ENCODE measurements at places on chromosomes 1 and 21.

DNA sequence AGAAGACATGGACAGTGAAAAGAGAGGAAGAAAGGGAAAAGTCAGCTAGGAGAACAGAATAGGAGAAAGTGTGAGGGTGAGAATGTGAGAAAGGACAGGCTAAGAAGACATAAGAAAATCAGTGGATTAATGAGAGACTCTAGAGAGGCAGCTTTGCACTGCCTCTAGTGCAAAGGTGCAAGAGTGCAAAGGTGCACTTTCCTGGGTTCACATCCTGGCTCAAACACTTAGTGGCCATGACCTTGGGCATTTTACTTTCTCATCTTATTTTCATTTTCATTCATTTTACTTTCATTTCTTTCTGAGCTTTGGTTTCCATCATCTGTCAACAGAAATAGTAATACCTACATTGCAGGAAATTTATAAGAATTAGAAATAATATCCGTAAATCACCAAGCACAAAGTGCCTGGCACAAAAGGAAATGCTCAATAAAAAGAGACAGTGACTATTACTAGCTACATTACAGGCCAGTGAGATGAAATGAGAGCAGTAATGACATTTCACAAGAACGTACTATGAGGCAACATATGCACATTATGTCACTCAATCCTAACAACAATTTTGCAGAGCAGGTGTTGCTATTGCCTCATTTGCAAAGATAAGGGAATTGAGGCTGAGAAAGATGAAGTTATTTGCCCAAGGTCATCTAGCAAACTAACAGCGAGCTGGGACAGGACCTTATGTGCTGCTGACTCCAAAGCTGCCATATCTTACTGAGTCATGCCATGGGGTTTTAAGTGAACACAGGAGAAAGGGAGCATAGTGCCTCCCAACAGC lies 107.0 kb upstream of the TLR5 start:
- no peak for DNase-seq

- DNase-seq: no peak
These were observed 75.7 kb downstream of the DISC1 start for GRCh38 chr1:231702331-231702730.

DNA sequence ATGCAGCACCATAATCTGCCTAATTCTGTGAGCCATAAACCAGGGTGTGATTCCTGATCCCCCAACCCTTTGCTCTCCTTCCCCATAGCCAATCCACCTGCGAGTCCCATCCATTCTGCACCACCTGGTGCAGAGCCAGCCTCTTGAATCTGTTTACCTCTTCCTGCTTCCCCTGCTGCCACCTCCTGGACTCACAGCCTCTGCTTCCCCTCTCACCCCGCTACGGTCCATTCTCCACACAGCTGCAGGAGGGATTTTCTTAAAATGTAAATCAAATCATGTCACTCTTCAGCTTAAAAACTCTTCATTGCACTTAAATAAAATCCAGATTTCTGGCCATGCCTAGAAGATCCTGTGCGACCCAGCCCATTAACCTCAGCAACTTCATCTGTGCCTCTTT lies 186.7 kb downstream of the FOXD2 start:
- no peak for DNase-seq

GRCh38 chr21:42640486-42640885 lies 12.9 kb upstream of the PDE9A start:
- no peak for DNase-seq

DNA sequence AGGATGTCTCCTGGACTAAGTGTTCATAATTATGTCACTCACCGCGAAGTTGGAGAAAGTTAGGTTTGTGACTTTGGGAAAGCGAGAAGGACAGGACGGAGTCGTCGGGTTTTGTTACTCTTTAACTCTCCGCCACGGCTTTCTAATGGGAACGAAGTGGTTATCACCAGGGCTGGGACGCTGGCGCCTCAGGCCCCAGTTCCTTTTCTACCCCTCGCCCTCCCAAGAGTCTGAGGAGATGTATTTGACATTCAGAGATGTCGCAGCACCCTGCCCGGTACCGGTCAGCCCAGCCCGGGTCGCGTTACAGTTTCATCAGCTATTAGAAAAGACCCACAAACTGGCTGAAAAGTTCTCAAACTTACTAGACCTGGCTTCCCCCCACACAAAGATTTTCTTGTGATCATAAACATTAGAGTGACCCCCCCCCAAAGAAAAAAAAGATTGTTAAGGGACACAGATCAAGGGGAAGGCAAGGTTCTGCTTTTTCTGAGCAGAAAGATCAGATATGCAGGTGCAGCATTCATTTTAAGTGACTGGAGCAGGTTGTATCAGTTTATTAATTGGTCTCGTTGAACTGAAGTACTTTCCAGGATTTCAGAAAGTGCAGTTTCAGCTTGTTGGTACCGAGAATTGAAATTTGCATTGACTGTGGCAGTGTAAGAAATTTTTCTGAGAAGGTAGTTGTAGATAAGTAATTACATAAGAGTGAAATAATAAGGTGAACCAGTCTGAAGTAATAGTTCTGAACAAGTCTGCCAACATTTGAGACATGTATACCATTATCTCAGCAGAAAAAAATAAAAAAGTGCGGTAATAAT lies 859 bp upstream of the ZBTB18 start:
- DNase-seq: no peak

- DNase-seq: peak; percentile 29
These were observed 31.8 kb downstream of the CLEC20A start for GRCh38 chr1:178465011-178465410.

DNA sequence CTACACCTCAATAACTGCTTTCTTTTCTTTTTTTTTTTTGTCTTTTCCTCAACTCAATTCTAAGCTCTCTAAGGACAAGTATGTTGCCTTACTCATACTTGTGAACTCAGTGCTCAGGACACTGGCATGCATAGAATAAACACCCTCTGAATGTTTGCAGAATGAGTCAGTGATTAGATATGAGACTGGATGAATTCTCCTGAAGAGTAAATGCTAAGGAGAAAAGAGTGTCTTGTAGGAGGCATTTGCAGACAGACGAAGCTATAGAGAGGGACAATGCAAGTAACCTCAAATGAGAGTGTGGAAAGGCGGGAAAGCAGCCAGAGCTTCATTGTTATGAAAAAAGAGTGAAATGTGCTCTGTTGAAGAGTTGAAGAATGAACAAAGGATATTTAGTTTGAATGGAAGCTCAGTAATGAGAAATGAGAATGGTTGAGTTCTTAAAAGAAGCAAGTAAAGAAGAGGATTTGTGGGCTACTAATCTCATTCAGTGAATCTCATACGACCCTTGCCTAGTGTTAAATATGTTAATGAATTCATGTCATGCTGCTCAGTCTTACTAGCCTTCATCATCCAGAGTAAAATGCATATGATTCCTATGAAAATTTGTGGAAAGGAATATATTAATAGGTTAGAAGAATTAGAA lies 166.1 kb upstream of the DPYD start:
- DNase-seq: peak; percentile 96

DNA sequence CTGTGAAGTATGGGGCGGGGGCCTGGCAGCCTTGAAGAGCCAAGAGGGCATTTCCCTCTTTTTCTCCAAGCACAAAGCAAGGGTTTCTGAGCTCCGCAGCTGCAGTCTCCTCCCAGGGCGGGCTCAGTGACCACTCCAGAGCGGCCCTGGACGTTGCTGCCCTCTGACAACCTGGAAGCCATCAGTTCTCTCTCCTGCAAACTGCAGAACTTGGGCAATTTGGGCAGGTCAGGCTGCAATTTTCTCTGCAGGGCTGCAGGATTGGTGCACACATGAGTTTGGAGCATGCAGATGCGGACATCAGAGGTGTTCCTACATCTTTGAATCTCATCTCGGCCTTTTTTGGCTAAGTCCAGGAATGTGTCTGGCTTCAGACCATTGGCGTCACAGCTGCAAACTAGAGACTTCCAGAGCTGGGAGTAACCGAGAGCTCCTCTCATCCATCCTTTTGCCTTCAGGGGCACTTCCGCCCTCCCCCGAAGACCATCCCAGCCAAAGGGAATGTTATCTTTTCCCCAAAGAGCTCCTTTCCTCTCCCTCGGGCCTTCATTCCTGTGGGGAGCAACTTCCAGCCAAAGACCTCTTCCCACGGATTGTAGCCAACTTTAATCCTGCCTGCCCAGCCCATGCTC lies 139.6 kb upstream of the WNT4 start:
- DNase-seq: no peak

DNA sequence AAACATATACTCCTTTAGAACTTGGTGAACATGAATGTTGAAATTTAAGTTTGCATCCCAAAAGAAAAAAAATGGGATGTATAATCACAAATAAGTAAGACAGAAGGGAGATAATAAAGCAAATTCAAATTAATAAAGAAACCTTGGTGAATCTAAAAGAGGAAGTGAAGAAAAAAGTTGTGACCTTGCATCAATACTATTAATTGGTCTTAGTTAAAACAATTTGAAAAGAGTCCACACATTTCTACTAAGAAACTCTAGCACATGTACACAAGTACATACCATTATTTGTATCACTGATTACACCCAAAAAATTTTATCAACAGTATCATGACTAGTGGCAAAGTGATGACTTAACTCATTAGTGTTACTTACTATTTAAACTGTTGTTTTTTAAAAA lies 80.4 kb upstream of the SCYL3 start:
- no peak for DNase-seq

DNA sequence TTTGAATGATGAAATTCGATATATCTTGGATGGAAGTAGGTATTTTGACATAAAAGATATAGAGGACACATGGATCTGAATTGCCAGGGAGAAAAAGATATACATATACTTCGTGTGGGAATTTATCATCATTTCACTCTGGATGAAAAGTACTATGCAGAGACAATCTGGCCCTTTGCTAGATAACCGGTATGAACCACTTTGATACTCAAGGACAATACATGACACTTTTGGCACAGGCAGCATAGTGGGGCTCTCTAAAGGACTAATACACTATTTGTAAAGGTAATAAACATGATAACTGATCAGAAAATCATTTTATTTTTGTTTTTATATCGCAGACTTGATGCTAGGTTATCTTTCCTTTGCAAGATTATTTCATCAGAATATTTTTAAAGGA lies 24.2 kb downstream of the JAK1 start:
- no peak for DNase-seq

DNA sequence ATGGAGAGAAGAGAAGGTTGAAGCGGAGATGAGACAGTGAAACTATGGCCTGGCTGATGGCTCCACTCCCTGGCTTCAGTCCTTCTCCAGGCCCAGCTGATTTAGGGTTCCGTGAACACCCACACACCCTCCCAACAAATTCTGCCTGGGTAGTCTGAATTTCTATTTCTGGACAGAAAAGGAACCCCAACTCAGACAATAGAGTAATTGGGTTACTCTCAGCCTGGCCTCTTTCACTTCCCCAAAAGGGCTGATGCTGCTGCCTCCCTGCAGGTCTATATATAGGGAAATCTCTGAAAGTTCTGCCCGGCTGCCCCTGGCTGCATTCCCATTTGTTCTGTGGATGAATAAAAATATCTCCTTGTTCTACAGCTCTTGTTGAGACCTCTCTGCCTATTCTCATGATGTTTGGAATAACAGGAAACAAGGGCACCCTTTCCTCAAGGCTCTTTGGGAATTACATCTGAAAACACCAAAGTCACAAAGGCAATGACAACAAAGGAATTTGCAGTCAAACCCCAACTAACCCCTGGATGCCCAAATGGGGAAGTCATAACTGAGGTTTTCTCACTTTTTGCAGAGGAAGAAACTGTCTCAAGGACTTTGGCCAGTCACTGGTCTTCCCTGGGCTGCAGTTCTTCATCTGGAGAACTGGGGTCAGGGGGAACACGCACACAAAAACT lies 11.4 kb upstream of the ZSCAN20 start:
- DNase-seq: no peak

GRCh38 chr1:240663169-240663879 lies 51.4 kb upstream of the GREM2 start:
- peak; percentile 28 for DNase-seq

DNA sequence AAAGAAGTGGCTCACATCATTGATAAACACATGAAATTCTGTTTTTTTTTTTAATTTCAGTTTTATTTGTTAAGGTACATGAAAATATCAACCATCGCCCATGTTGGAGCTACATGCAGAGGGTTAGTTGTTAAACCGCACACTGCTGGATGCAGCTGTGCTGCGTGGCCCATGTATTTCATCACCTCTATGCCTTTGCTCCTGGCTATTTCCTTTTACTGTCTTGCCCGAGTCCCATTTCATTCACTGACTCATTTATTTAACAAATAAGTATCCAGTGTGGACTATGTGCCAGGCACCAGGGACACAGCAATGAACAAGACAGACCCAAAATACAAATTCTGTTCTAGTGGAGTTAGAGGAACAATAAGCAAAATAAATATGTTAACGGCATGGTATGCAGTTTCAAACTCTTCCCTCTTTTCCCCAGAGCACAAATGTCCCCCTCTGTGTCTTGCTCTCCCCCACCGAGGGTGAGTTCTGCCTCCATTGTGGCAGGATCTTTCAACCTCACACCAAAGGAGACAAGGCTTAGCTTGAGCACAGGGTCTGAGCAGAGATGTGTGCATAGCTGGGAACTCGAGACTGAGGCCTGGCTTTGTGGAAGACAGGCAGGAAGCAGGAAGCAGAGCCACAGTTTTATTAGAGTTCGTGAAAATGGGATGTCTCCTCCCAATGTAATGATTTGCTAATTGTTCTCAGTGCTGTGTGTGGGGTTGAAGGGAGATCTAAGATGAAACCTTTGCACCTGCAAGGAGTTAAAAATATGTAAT lies 44.6 kb downstream of the MAN1C1 start:
- DNase-seq: no peak

DNA sequence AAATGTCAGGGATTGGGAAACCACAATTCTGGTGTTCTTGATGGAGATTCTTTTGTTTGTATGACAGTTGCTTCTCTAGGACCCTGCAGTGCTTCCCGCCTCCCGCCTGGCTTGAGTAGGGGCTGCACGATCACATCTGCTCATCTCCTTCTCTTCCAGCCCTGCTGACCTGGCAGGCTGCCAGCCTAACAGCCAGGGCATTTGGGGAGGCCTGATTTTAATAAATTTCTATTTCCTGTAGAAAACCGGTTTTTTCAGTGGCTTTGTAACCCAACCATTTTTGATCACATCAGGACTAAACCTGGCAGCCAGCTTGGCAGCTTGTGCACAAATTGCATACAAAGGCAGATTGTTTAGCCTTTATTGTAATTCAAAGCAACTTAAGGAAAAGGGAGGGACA lies 78.9 kb downstream of the UBE2U start:
- DNase-seq: no peak

DNA sequence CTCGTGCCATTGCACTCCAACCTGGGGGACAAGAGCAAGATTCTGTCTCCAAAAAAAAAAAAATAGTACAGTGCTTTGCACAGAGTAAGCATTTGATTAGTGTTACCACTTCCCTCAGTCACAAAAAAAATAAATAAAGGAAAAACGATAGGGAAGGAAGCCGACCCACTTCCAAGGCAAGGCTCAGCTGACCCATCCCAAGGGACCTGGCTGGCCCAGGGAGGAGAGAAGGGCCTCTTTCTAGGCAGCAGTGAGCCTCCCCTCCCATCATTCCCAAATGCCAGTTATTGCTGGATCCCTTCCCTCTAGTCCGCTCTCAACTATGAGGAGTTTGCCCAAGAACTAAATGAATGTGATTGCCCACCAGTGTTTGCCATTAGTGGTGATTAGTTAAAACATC lies 77.8 kb downstream of the TMEM53 start:
- DNase-seq: no peak
